Skeletal muscle tissue (tissue), 5 donors: ENCODE measurements at places on chromosomes 4 and X. TPM values are rescaled to one million over a fixed set of nuclear protein-coding genes. Genes with fewer than 3 reads are reported as not detected.

MAGEA4 gene
- total RNA-seq = not detected

CETN2 gene
- total RNA-seq = 22.4 TPM

PAGE5 gene
- total RNA-seq = not detected

IL1RAPL1 gene
- 3.7 TPM for total RNA-seq

RHOXF1 gene
- total RNA-seq = not detected

EMD gene
- 10.4 TPM for total RNA-seq

COL4A6 gene
- 1.0 TPM for total RNA-seq

PGRMC1 gene
- 89.8 TPM for total RNA-seq

FUNDC2 gene
- total RNA-seq = 45.9 TPM

PABPC1L2B gene
- not detected for total RNA-seq

RNF150 gene
- total RNA-seq = 36.5 TPM

AREG gene
- not detected for total RNA-seq

OCRL gene
- total RNA-seq = 8.4 TPM

GLOD5 gene
- not detected for total RNA-seq

ATOH1 gene
- not detected for total RNA-seq

SLIT2 gene
- total RNA-seq = 12.0 TPM

IRS4 gene
- total RNA-seq = not detected

SLC2A9 gene
- total RNA-seq = 1.0 TPM

DIAPH2 gene
- total RNA-seq = 12.0 TPM

TEX13C gene
- total RNA-seq = not detected

PDE5A gene
- total RNA-seq = 27.7 TPM

SSX2 gene
- total RNA-seq = not detected

TMEM156 gene
- under 0.01 TPM for total RNA-seq

IL15 gene
- 6.3 TPM for total RNA-seq

MAOA gene
- 1.6 TPM for total RNA-seq

TCEAL5 gene
- 0.52 TPM for total RNA-seq

GYPE gene
- total RNA-seq = 2.1 TPM

VEGFC gene
- 6.8 TPM for total RNA-seq

LRCH2 gene
- 3.1 TPM for total RNA-seq

SEC24B gene
- 15.7 TPM for total RNA-seq

TLR10 gene
- 0.52 TPM for total RNA-seq
